ENCODE measurements at places on chromosomes 6 and 20.

GRCh38 chr6:138211048-138211581, 7.2 kb downstream of the PBOV1 start:
- DNase-seq = no peak

- no peak for DNase-seq
These were observed 18.3 kb downstream of the FOXC1 start for GRCh38 chr6:1627827-1628560.

GRCh38 chr6:109143191-109143590, 47.9 kb downstream of the CEP57L1 start:
- DNase-seq = no peak

DNA sequence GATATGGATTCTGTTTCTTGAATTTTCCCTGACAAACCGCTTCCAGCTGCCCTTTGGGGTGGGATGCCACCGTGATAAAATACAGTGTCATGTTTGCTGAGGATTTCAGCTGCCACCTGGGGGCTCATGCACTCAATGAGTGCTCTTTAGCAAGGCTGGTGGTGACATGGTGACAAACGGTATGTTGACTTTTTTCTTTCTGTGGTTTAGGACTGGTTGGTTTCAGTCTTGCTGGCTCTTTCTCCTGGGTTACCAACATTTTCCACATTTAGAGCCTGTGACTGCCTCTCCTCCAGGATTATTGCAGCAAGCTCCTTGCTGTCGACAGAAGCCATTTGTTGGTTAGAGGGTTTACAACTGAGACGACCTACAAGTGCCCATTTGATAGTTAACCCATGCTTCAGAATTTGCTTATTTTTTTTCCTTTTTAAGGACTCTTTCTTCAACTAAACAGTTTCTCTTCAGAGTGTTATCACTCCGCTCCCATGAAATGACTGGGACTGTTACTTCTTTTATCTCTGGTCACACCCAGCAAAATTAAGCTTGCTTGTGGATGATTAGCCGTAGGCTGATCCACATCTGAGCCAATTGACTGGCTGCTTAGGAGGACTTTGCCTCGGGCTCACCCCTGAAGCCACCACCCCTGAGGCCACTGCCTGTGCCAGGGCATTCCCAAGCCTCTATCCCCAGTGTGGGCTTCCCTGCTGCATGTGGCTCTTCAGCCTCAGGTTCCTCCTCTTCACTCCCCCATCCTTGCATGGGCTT, 48.4 kb upstream of the CDYL start:
- DNase-seq = no peak

- no peak for DNase-seq
These were observed 189.1 kb downstream of the DTNBP1 start for GRCh38 chr6:15473741-15474161.

DNA sequence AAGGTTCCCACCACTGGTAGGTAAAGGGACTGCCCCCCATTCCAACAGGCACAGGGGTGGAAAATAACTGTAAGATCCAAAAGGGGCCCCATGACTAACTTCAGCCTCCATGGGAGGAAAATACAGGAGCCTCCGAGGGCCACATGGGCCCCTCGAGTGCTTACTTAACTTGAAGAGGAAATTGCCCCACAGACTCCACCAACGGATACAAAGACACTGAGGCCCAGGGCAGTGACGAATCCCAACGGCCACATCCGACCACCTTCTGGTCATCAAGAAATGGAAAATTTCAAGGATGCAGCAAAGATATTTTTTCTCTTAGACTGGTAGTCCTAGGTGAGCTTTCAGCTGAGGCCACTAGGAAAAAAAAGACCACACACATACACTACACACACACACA, 116.0 kb upstream of the MRPS10 start:
- no peak for DNase-seq

DNA sequence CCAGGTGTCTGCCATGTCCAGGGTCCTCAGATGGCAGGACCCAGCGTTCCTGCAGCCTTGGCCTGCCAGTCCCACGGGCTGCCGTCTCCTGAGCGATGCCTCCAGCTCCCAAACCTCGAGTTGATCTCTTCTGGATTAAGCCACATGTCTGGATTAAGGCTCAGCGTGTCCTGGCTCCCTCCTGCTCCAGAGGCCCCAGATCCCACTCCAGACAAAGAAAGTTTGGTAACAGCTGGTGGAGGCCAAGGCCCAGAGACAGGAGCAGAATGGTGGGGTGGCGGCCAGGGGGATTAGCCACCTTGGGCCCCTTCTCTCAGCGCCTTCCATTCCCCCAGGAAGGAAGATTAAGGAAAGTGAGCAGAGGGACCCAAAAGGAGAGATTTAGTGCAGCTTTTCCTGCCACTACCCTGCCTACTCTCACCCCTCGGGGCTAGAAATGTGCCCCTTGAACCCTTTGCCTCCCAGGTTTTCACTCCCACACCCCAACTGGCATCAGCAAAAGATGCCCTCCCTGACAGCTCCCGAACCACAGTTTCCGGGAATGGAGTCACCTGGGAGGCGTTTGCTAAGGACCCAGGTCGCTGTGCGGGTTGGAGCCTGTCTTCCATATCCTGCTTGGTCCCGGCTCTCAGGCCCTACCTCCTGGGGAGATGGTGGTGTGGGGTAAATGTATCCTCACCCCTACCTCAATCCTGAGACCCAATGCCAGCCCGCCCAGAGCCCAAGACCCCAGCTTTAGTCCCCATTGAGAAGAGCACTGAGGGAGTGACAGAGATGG, 6.9 kb downstream of the SPDEF start:
- DNase-seq = no peak

DNA sequence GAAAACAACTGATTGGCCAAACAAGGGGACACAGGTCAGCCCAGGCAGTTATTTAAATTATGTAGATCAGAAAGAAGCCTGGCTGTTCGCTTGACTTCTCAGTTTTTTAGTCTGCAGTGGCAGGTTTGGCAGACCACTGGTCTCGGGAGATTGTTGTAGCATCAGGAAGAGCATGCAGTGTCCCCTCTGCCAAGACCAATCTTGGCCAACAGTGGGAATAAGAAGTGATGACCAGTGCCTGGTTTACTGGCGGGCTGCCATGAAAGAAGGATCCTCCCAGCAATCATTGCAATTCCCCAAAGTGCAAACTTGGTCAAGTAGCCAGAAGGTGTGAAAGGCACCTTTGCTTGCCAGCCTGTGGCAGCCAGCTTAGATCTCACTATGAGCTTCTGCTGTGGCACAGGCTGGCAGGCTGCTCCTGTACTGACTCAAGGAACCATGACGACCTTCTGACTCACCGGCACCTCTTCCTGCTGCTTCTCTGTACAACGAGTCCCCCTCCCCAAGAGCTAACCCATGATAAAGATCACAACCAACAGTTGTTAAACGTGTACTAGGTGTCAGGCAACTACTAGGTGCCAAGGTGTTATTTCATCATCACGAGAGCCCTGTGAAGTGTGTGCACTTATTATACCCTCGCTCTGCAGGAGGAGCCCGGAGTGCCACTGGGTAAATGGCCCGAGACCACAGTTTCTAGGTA, 76.8 kb upstream of the DUSP22 start:
- DNase-seq = no peak

DNA sequence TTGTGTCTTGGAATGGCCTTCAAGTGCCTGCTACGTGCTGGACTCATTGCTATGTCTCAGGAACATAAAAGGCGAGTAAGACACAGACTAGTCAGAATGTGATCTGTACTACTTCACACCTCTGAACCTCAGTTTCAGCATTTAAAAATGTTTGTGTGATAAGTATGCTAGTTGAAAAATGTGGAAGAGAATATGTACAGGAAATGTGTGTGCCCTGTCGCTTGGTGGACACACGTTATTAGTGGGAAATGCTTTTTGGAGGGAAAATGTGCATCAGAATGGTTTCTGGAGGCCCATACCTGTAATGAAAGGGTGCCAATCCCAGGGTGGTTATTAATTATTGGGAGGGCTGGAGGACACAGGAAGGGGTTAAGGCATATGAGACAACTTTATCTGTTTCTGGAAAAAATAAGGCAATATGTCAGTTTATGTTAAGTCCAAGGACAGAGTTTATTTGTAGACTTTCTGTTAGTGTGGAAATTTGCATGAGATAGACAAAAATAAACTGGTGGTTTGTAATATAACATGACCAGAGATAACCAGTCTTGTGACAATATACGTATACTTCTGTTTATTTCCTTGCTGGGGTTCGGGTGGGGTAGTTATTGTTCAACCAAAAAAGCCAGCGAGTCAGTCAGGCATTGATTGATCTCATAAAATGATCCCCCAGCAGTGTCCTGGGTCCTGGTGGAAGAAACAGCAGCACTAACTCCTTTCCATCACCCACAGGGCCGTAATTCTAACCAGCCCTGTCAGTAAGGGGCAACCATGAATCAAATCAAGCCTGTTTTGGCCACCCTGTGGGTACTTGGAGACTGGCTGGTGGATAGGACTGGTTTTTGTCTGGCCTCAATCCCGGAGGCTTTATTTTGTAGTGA, 117.9 kb downstream of the JARID2 start:
- DNase-seq = no peak

- peak; percentile 100 for DNase-seq
These were observed 12.9 kb upstream of the TBC1D22B start for GRCh38 chr6:37244430-37245310.

GRCh38 chr6:153831350-153832078, 207.5 kb upstream of the OPRM1 start:
- DNase-seq = no peak

- no peak for DNase-seq
These were observed 3.3 kb upstream of the TBX18 start for GRCh38 chr6:84767526-84768201.

DNA sequence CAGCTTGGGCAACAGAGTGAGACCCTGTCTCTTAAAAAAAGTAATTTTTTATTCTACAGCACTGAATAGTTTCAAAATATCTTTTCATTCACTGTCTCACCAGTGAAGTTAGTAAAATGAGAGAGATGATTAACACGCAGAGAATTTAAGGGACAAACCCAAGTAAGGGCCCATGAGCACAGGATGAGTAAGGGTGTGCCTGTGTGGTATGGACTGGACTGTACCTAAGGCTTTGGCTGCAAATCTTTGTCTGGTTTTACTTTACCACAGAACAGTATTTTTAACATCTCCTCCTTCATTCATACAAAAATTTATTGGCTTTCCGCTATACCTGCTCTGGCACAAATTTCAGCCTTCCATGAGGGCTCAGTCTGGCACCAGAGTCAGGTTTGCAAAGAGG, 433.3 kb downstream of the UTRN start:
- no peak for DNase-seq

GRCh38 chr20:4730780-4731179, 9.1 kb downstream of the PRND start:
- no peak for DNase-seq

- DNase-seq = peak; percentile 9
These were observed 110.3 kb upstream of the EYA4 start for GRCh38 chr6:133130863-133131262.
